Kidney glomerular epithelial cell (primary cell): ENCODE measurements at places on chromosomes 13 and 19.

DNA sequence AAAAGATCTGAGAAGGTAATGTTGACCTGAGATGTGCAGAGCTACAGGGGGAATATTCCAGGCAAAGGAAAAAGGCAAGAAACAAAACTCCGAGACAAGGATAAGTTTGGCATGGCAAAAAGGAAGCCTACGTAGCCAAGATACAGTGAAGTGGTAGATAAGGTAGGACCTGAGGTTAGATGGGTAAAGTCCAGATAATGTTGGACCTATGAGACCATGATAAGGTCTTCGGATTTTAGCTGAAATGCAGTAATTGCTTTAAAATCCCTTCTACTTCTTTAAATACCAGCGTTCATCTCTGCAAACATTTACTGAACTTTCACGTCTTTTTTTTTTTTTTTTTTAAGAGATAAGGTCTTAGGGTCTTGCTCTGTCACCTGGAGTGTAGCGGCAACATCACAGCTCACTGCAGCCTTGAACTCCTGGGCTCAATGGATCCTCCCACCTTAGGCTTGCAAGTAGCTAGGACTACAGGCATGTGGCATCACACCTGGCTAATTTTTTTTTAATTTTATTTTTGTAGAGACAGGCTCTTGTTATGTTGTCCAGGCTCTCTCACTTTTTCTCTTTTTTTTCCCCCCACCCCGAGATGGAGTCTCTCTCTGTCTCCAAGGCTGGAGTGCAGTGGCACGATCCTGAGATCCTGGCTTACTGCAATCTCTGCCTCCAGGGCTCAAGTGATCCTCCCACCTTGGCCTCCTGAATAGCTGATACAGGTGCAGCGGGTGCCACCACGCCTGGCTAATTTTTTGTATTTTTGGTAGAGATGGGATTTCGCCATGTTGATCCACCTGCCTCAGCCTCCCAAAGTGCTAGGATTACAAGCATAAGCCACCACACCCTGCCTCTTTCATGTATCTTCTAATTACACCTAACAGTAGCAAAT lies 4.2 kb upstream of the WBP4 start:
- DNase-seq, result no peak

- no peak for DNase-seq
These were observed 418.7 kb upstream of the NBEA start for GRCh38 chr13:34523406-34523805.

DNA sequence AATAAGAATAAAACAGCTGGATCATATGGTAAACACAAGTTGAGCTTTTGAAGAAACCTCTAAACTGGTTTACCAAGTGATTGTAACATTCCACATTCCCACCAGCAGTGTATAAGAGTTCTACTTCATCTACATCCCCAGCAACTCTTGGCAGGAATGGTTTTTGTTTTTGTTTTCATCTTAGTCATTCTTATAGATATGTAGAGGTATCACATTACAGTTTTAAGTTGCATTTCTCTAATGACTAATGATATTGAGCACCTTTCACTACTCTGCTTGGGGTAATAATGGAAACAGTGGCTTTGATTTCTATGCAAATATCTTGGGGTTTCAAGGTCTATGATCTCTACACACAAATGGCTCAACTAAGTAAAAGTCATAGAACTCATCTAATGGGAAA lies 614.5 kb downstream of the TBC1D4 start:
- DNase-seq, result no peak

- DNase-seq, result peak; percentile 4
These were observed 32.9 kb downstream of the ZNF701 start for GRCh38 chr19:52602941-52603340.

DNA sequence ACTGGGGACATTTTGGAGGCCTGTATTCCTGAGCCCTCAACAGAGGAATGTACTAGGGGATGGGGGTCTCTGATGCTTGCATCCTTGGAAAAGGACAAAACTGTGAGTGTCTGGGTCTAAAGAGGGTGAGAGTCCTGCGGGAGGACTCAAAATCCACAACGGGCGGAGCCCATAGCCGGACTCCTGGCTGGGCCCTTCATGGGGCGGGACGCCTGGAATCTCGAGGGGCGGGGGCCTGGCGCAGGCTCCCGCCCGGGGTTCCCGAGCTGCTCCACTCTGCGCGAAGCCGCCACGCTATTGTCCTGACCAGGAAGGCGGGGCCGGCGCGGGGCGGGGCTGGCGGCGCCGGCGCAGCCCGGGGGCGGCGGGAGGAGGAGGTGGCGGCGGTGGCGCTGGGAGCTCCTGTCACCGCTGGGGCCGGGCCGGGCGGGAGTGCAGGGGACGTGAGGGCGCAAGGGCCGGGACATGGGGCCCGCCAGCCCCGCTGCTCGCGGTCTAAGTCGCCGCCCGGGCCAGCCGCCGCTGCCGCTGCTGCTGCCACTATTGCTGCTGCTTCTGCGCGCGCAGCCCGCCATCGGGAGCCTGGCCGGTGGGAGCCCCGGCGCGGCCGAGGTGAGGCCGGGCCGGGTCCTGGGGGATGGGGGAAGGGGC lies at the start of gene APLP1:
Gene APLP1 (plus strand): TSS at position 403 of the 651 bp plus-strand sequence. CDS start 63 bp downstream, at position 466.
- DNase-seq, result peak; percentile 21

GRCh38 chr19:38019396-38019724 lies 112.4 kb downstream of the SIPA1L3 start:
- no peak for DNase-seq

DNA sequence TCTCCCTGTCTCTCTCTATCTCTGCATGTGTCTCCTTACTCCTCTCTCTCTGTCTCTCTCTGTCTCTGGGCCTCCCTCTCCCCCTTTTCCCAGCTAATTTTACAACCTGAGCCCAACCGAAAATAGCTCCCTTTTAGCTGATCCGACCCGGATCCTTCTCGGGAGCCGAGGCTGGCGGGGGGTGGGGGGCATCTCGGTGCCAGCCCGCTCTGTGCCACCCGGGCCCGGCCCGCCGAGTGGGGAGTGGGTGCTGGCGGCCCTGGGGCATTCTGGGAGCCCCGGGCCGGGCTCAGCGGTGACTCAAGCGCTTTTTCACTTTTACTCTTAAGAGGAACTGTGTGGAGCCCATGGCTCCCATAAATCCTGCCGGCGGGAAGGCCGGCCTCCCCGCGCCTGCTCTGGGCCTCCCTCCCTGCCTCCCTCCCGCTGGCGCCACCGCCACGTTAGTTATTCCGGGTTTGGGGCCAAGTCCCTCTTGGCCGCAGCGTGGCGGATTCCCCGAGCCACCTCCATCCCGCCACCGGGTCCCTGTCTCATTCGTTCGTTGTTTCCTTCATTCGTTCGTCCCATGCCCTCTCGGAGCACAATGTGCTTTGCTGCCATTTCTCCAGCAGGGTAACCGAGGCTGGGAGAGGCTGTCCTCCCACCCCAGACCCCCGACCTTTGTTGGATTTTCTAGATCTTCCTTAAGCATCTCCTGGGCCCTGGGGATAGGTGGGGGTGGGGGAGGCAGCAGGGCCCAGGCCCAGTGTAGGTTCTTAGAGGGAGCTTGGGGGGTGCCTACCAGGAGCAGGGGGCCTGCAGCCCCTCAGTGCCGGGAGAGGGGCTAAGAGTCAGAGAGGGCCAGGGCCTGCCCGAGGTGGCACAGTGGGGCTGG lies 3.2 kb downstream of the NFIC start:
- no peak for DNase-seq

DNA sequence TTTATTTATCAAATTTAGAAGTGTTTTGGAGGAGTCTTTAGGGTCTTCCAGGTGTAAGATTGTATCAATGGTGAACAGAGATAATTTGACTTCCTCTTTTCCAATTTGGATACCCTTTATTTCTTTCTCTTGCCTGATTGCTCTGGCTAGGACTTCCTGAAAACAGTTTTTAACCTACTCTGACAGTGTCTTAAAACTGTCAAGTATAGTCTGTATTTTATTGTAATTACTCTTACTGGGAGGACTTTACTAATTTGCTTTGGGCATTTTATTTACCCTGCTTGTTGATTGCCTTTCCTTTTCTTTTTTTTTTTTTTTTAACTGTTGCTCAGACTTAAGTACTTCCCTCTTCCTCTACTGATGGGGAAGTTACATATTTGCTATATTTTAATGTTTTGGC lies 81.3 kb downstream of the URI1 start:
- DNase-seq, result no peak

- DNase-seq, result no peak
These were observed 73.5 kb upstream of the GJB6 start for GRCh38 chr13:20305587-20305986.

- DNase-seq, result no peak
These were observed 2.3 kb upstream of the FBN3 start for GRCh38 chr19:8151767-8152035.

DNA sequence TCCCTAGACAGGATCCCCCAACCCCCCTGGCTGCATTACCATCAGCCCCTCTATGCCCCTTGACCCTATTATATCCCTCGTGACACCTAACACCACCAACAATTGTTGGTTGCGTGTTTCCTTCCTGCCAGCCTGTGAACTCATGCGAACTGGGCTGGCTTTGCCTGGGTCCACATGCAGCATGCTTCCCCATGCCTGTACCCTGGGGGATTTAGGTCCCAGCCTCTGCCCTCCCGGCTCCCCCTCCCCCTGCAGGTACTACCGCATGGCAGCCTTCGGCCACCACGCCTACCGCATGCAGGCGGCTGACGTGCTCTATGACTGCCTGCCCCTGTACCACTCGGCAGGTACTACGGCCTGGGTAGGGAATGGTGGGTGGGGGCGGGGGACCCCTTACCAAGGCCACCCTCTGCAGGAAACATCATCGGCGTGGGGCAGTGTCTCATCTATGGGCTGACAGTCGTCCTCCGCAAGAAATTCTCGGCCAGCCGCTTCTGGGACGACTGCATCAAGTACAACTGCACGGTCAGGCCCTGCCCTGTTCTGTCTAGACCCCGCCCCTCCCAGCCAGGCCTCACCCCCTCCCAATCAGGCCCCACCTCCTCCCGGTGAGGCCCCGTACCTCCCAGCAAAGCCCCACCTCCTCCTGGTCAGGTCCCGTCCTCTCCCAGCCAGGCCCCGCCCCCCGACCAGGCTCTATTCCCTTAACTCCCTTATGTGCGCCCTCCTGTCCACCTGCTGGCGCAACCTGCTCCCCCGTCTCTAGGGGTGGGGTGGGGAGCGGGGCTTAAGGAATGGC lies 18.5 kb downstream of the SLC27A1 start:
- DNase-seq, result no peak

DNA sequence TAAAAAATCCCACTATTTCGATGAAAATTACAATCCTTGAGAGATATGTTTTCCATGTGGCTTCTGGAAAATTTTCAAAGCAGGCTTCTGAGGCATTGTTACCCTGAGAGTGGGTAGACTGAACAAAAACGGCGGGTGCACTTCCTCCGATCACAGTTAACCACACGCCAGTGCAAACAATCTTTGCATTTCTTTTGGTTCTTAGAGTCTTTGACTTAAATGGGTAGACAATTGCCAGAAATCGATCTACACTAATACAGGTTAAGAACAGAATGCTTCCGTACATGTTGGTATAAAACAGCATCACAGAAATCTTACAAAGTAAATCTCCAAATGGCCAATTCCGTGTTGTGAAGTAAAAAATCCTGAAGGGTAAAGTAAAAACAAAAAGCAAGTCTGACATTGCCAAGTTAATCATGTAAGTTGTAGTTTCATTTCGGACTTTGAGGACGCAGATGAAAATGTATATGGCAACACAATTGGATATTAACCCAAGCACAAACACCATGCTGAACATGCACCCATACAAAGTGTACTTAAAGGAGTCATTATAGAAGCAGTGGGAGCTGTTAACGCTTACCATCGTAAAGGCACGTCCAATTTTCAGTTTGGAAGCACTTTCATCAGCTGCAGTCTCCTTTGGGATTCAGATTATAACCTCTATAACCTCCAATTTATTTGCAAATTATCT lies 927 bp downstream of the LPAR6 start:
- peak; percentile 29 for DNase-seq

- no peak for DNase-seq
These were observed 1.3 kb downstream of the ITGBL1 start for GRCh38 chr13:101453784-101454201.

- DNase-seq, result no peak
These were observed 102.5 kb upstream of the ZNF536 start for GRCh38 chr19:30269638-30270037.

- DNase-seq, result no peak
These were observed at the start of gene NRTN for GRCh38 chr19:5804516-5805461. TSS of gene NRTN (plus strand) at chr19:5805067. CDS start at chr19:5824166, 19,099 bp downstream.

GRCh38 chr13:55007681-55008080 lies 1979.1 kb downstream of the OLFM4 start:
- no peak for DNase-seq

- DNase-seq, result no peak
These were observed 18.1 kb upstream of the LRP3 start for GRCh38 chr19:33175886-33176669.

- DNase-seq, result no peak
These were observed 55.7 kb downstream of the SERP2 start for GRCh38 chr13:44429311-44429710.

DNA sequence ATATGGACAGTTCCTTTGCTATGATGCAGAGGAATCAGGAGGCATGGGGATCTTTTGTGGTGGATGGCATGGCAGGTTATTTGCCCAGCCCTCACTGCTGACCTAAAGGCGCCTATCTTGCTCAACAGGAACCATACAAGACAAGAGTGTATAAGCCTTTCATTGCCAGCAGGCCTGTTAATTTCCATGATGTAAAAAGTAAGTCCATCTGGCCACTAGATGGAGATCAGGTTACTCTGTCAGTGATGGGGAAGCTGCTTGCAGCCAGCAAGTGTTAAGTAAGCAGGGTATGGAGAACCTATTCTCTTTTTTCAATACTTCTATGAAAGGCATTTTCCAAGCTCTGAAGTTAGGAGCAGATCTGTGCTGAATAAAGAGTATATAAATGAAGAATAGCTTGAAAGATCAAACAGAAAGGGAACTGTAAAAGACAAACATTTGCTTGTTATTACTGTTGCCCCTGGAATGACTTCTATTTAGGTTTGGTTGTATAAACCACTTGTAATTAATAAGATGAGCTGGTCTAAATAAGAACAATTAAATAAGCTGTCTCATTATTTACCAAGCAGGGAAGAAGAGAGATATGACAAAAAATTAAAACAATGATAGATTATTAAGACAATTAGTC lies 210.9 kb downstream of the RGCC start:
- DNase-seq, result peak; percentile 86

DNA sequence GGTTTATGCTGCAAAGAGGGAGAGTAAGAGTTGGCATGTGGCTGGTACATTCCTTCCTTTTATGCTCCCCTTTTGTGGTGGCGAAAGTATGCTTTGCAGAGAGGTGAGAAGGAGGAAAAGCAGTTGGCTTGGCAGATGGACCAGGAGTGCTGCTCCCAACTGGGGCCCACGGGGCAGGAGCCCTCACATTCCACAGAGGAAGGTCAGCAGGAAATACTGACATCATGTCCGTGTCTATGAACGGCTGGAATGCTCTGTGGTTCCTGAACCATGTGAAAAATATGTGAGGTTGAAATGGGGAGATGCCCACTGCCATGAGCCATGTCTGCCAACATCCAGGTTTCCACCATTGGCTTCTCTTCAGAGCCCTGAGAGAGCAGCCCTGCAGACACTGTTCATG lies 33.3 kb upstream of the GAS6 start:
- peak; percentile 97 for DNase-seq

DNA sequence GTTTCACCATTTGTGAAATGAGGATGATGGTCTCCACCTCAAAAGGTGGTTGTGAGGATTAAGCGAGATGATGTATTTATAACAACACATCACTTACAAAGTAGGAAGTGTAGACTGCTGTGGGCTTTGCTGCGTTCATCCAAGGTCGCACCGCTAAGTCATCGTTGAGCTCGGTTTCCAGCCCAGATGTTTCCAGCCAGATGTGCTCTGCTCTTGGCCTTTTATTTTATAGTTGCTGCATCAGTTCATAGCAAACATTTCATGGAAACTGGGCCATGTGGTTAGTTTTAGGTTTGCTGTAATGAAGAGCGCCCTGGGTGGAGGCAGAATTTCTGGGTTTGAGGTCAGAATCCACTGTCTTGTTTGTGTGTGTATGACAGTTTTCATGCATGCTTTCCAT lies 76.5 kb upstream of the RNF113B start:
- no peak for DNase-seq

- no peak for DNase-seq
These were observed 208.5 kb upstream of the ZNF536 start for GRCh38 chr19:30163663-30164062.
